Pulmonary artery endothelial cell (primary cell): ENCODE measurements at places on chromosomes 5 and 9. TPM values are rescaled to one million over a fixed set of nuclear protein-coding genes. Genes with fewer than 3 reads are reported as not detected.

The ACTBL2 gene
- not detected in 2 replicates for total RNA-seq

The C5orf58 gene
- not detected in 2 replicates for total RNA-seq

The CNTFR gene
- not detected in 2 replicates for total RNA-seq

The CCL27 gene
- 0.14 TPM in 1 of 2 replicates, not detected in the other for total RNA-seq

The STK32A gene
- 0.18 and 0.20 TPM in 2 replicates for total RNA-seq

The TMOD1 gene
- 0.26 and 1.5 TPM in 2 replicates for total RNA-seq

The LCN15 gene
- total RNA-seq, result not detected in 2 replicates
